ENCODE measurements at places on chromosomes 7 and 10.
A peak's percentile ranks its signal among the peaks of the same experiment; 100 is the strongest.

- H3K36me3 ChIP-seq, result no peaks in the 10 kb centered on the region
- peak; percentile 85 for DNase-seq
- H3K27ac ChIP-seq, result peak within 1 kb of the TSS; percentile 96
- peaks cover 17% of the 10 kb centered on the region for H3K4me1 ChIP-seq
- H3K4me3 ChIP-seq, result peak within 1 kb of the TSS; percentile 95
These were observed at the start of the genes GLUD1 and SHLD2 for GRCh38 chr10:87094373-87095235. GLUD1 (minus strand) TSS chr10:87094843; CDS start chr10:87094769, 74 bp downstream. SHLD2 (plus strand) TSS chr10:87095206; CDS start chr10:87151355, 56,149 bp downstream.

DNA sequence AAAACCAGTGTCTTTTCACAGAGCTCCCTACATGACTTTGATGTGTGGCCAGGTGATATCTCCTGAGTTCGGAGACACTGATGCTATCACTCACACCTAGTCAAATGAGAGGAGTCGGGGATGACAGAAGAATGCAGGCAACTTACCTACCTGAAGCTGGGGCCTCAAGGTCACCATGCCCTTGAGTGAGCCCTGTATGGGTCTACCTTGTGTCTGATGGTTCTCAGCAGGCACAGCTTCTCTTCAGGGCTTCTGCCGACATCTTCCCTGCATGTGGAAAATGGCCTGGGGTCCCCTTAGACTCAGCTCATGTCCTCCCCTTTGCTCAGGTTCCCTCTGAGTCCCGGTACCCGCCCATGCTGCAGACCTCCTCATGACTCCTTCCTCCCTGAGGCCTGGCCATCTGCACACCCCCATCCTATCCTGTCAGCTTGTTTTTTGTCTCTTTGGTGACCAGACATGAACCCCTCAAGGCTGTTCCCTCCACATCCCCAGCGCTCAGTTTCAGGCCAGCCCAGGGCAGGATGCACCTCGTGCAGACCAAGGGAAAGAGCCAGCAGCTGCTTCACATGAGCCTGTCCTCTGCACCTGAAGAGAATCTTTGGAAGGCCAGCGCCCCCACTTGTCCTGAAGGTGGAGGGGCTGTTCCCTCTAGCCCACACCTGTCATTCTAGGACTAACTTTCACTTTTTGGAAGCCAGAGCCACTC is 74.6 kb upstream of the GDF10 start:
- H3K36me3 ChIP-seq, result peaks cover 6% of the 10 kb centered on the region
- H3K27me3 ChIP-seq, result no peaks in the 10 kb centered on the region
- no peak overlapping the region for H3K4me3 ChIP-seq
- no peak overlapping the region for H3K27ac ChIP-seq
- DNase-seq, result no peak
- peaks cover 6% of the 10 kb centered on the region for H3K4me1 ChIP-seq

GRCh38 chr10:10684972-10685371 is 332.7 kb upstream of the CELF2 start:
- H3K4me3 ChIP-seq, result no peak overlapping the region
- H3K27ac ChIP-seq, result no peak overlapping the region
- DNase-seq, result no peak
- H3K36me3 ChIP-seq, result no peaks in the 10 kb centered on the region
- H3K27me3 ChIP-seq, result peaks cover 44% of the 10 kb centered on the region

DNA sequence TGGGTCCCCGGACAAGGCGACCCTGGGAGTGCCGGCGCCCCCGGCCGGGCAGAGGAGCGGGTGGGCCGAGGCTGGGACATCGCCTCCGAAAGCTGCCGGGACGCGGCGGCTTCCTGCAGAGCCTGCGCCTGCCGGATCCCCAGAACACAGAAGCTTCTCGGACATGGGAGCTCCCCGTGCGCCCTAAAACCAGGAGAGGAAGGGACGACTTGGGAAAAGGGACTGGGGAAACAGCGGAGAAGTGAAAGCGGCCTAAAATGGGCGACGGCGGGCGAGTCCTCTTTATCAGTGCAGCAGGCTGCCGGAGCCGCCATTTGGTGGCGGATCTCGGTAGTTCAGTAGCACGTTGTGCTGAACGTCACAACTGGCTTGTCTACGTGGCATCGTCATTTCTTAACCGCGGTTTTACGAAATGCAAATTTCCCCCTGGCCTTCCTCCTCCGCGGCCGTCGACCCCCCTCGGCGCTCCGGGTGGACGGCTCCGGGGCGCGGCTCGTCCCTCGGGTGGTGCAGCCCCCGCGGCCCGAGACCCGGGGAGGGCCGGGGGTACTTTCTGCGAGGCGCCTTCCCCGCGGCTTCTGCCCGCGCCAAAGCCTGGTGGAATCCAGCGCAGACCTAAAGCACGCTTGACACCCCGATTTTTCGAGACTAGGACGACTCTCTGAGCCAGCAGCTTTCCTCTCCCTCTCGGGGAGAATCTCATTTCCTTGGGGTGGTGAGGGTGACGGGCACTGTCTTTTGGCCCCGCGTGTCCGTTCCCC is 9.9 kb upstream of the SPAG6 start:
- H3K36me3 ChIP-seq, result peaks cover 12% of the 10 kb centered on the region
- peak; percentile 79 for DNase-seq
- H3K4me3 ChIP-seq, result peak overlapping the region; percentile 88
- peaks cover 60% of the 10 kb centered on the region for H3K27me3 ChIP-seq
- H3K27ac ChIP-seq, result peak overlapping the region; percentile 92

DNA sequence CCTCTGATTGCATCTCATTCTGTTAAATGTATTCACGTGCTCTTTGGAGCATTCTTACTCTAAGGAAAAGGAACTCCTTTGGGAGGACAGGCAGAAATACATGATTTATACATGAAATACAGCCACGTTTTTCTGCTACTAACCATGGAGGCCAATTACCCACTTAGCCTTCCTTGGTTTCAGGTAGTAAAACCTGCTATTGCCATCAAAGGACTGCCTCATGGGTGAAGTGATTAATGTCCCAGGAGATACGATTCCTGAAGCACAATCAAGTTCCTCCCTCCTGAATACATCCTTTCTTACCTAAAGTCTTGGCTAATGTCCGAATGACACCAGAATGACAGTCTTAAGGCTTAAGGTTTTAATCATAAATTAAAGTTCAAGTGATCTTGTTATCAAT is 58.5 kb upstream of the PIK3CG start:
- H3K36me3 ChIP-seq, result no peaks in the 10 kb centered on the region
- no peak overlapping the region for H3K27ac ChIP-seq
- no peak overlapping the region for H3K4me3 ChIP-seq
- H3K4me1 ChIP-seq, result no peaks in the 10 kb centered on the region
- no peak for DNase-seq
- peaks cover 4% of the 10 kb centered on the region for H3K27me3 ChIP-seq

- H3K4me1 ChIP-seq, result no peaks in the 10 kb centered on the region
- DNase-seq, result no peak
- H3K36me3 ChIP-seq, result no peaks in the 10 kb centered on the region
- H3K27ac ChIP-seq, result no peak overlapping the region
- no peak overlapping the region for H3K4me3 ChIP-seq
These were observed 10.3 kb downstream of the CRHR2 start for GRCh38 chr7:30671793-30672465.

GRCh38 chr10:97468162-97468561 is 22.2 kb downstream of the ZDHHC16 start:
- peaks cover 83% of the 10 kb centered on the region for H3K36me3 ChIP-seq
- H3K27me3 ChIP-seq, result no peaks in the 10 kb centered on the region
- H3K4me3 ChIP-seq, result no peak overlapping the region
- DNase-seq, result no peak
- H3K27ac ChIP-seq, result no peak overlapping the region

DNA sequence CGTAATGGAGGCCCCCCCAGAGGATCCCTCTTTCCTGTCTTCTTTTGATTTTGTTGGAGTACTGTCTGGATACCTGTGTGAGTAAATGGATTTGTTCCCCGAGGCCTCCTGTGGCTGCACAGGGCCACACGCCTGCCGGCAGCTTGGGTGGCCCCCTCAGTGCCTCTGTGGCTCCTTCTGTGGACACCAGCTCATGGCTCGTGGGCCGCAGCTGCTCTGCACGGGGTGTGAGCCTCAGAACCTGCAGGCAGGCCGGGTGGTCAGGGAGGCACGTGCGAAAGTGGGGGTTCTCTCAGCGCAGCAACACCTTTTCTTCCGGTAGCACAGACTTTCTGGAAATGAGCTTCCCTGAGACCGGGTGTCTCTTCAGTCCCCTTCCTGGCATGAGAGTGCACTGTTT is 70.3 kb downstream of the WDR37 start:
- H3K4me3 ChIP-seq, result no peak overlapping the region
- H3K36me3 ChIP-seq, result peaks cover 44% of the 10 kb centered on the region
- H3K4me1 ChIP-seq, result peaks cover 31% of the 10 kb centered on the region
- H3K27ac ChIP-seq, result no peak overlapping the region
- H3K27me3 ChIP-seq, result no peaks in the 10 kb centered on the region

GRCh38 chr10:15365692-15366091 is 5.4 kb downstream of the FAM171A1 start:
- H3K27ac ChIP-seq, result no peak overlapping the region
- H3K4me3 ChIP-seq, result no peak overlapping the region
- no peak for DNase-seq
- H3K4me1 ChIP-seq, result peaks cover 6% of the 10 kb centered on the region

GRCh38 chr7:27161721-27162560 is 3.4 kb downstream of the HOXA9 start:
- peaks cover 67% of the 10 kb centered on the region for H3K27me3 ChIP-seq
- no peak for DNase-seq
- peak overlapping the region; percentile 30 for H3K4me3 ChIP-seq
- no peak overlapping the region for H3K27ac ChIP-seq
- peaks cover 11% of the 10 kb centered on the region for H3K4me1 ChIP-seq

DNA sequence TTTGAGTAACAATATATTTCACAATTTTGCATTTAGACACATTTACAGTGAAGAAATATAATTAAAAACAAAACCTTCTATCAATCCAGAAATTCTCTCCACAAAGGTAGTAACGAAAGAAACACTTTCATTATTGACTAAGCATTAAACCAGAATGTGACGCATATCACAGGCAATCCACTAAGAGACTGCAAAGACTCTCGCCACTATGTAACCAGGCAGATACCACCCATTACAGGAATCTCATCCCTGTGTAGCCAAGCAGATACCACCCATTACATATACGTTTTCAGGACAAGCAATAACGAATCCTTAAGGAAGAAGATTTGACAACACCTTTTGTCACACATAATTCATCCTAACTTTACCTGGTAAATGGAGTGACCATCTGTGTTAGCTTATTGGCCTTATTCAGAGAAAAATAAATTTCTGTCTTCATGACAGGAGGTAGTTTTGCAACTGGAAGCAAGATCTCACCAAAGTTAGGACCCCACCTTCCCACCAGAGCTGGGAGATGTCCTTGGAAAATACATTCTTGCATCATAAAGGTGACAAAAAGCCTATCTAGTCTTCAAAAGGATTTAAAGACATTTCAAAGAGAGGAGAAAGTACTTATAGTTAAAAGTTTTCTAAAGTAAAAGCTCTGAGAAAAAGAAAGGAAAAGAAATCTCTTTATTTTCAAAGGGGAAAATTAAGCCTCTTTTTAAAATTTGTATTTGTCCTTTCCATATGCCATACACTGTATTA is 30.8 kb downstream of the LRRC17 start:
- H3K27ac ChIP-seq, result no peak overlapping the region
- no peak overlapping the region for H3K4me3 ChIP-seq

DNA sequence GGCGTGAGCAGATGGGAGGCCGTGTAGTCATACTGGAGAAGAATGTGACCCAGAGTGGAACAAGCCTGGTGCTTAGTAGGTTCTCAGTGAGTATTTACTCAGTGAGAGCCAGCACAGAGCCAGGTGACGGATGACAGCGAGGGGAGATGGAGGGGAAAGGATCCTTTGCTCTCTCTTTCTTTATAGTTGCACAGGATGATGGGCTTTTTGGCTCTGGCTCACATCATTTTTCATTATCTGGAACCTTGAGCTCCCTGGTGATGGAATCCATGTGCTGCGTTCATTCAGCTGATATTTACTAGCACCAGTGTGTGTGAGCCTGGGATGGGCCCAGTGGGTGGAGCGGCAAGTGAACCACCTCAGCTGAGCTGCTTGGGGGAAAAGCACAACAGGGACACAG is 17.2 kb downstream of the BTBD16 start:
- H3K27ac ChIP-seq, result no peak overlapping the region
- H3K4me1 ChIP-seq, result no peaks in the 10 kb centered on the region

DNA sequence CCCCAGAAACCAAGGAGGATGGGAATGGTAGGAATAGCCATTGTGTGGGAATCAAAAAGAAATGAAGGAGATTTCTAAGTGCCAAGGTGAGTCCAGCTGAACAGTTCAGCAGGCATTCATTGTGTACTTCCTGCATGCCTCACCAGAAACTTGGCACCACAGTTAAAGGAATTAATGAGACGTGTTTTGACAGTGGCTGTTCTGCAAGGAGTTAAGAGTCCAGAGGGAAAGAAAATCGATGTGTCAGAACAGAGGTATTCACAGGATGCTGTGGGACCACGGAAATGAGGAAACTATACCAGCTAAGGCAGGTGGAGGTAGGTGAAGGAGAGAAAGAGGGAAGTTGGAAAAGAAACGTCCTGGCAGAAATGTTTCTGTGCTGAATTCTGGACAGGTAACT is 78.1 kb downstream of the PRKCQ start:
- H3K36me3 ChIP-seq, result peaks cover 20% of the 10 kb centered on the region
- H3K27ac ChIP-seq, result peak overlapping the region; percentile 82
- no peaks in the 10 kb centered on the region for H3K27me3 ChIP-seq
- no peak for DNase-seq

All from naive thymus-derived CD8-positive, alpha-beta T cell (primary cell).